ENCODE measurements at places on chromosomes 2 and 18.

DNA sequence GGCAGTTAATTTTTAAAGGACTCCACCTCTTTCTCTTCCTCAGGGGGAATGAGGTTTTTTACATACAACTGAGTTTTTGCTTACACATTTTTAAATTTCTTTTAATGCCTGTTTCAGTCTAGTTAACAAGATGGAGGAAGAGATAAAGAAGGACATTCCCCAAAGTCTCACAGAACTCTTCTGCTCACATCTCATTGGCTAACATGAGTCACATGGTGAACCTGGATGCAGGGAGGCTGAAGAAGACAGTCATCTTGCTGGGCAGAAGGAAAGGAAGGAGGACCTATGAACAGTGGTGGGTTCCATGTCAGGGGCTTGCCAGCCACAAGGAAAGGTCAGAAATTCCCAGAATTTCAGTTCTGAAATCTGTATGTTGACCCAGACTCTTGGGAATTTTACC, 10.4 kb upstream of the ST8SIA5 start:
- no peak for DNase-seq

GRCh38 chr2:10619643-10620042, 70.1 kb downstream of the NOL10 start:
- no peak for DNase-seq

DNA sequence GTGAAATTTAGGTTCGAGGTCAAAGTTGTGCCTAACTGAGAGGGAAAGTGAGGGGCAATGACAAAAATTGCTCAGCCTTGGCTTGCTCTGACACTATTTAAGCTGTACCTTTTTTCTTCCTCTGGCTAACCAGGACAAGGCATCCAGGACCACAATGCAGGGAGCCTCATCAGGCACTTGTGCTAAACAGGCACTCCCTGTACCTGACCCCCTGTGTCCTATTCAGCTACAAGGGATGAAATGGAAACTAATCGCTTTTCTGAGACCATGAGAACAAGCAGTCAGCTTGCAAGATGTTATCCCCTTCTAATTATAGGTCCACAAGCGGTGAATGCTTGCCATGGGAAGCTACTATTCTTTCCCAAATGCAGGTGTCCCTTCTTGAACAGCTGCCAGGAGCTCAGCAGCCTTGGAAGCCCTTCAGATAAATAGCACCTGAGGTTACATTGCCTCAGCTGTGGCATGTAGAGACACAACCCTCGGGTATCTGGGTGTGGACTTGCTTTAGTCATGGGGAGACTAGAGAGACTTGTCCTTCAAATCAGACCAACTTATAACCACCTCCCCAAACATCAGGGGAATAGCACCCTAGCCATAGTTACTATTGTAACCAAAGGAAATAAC, 19.1 kb upstream of the ITGA6 start:
- DNase-seq, result no peak

DNA sequence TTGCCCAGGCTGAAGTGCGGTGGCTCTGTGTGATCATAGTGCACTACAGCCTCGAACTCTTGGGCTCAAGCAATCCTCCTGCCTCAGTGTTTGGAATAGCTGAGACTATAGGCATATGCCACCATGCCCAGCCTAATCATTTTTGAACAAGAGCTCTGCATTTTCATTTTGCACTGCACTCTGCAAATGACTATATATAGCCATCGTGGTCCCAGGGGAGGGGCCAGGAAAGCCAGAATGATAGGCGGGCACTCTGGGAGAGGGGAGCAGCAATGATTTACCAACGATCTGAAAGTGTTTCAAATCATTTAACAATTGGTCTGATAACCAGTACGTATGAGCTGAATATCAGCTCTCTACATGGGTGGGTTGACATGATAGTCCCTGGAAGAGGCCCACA, 22.3 kb upstream of the ST3GAL5 start:
- DNase-seq, result no peak

DNA sequence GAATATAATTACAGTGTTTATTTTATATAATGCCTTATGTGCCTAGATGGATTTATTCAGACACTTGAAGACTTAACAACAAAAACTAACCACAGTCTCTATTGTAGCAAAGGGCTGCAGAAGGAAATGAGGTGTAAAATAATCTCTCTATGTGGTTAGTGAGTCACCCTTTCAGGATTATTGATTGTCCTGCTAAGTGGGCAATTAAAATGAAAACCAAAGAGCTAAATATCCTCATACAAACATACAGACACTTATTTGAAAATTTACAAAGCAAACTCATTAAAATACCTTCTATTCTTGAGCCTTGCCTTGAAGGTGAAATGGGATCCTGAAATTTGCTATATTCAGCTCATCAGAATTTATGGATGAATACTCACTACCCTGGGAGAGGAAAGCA, 27.7 kb upstream of the DCC start:
- no peak for DNase-seq

- DNase-seq, result no peak
Observed at GRCh38 chr2:241118737-241119505, 16.8 kb upstream of the MTERF4 start.

DNA sequence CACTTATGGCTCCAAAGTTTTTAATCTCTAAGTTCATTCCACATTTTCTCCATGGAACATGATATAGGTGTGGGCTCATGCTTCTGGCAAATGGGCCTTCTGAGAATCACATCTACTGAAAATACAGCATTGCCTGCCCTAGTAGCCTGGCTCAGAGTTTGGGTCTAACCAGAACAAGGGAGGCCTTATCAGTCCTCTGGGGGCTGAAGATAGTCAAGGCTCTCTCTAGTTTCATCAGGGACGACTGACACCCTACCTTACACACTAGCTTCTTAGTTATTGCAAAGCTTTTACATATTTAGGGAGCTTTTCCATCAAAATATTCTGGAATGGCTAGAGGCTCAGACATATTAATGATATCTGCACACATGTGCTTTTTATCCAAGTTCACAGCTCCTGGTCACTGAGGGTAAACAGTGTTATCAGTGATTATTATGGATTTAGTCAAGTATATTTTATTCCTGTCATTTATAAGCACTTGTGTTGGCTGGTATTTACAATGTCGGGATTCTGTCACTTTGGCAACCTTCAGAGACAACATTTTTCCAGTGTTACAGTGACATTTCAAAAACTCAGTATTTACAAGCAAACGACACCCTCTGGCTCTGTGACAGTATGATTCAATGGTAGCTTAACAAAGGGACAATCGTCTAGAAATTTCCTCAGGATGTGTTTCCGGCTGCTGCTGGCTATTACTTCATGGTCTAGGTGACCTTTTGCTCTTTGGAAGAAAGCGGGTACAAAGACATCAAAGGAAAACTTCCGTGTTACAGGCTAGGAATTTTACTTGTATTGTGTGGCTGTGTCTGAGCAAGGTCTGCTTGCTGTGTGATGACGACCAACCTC, 200.6 kb downstream of the TCF4 start:
- DNase-seq, result no peak

- DNase-seq, result no peak
Observed at GRCh38 chr2:24015562-24016375, 5.9 kb downstream of the MFSD2B start.

DNA sequence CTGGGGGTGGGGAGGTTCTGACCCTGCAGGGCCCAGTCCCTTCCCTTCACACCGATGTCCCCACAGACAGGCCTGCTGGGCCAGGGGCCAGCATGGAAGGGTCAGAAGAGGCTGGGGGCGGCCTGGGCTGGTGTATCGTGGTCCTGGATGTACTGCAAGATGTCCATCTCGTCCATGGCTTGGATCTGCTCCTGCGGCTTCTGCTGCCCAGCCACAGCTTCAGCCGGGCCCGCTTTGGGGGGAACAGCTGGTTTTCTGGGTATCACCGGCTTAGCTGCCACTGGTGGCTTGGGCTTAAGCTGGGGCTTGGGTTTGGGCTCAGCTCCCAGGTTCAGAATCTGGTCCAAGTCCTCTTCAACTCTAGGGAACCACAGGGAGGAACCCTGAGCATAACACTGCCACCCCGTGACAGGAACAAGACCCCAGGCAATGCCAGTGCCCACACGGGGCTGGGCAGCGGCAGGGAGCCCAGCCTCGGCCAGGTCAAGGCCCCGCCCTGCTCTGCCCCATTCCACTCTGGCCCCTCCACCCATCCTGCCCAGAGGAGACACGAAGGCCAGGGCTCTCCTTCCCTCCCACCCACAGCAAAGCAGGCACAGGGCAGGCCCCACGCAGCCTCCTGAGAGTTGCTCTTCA, 31.9 kb downstream of the HS1BP3 start:
- DNase-seq, result no peak

- DNase-seq, result no peak
Observed at GRCh38 chr2:50624506-50624905, 407.4 kb downstream of the NRXN1 start.

DNA sequence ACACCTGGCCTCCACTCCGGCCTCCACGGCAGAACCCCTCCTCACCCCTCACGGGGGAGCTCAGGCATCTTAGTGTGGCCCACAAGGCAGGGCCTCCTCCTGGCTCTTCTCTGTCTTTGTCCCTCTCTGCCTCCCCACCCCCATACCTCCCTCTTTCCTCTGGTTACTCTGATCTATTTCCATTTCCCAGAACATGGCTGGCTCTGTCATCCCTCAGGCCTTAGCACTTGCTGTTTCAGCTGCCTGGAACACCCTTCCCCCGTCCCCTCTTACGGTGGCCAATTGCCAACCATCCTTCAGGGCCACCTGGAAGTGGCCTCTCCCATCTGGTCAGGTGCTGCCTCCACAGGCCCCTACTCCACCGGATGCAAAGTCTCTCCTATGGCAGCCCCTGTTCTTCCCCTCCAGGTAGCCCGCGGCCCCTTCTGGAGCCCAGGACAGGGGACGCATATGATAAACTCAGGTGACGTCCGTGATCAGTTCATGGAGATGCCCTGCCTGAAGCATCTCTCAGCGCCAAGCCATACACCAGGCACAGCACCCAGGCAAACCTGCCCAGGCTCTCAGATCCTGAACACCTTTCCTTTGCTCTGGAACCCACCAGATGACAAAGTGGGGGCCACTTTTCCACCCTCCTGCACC, 3.6 kb upstream of the ECEL1 start:
- no peak for DNase-seq

DNA sequence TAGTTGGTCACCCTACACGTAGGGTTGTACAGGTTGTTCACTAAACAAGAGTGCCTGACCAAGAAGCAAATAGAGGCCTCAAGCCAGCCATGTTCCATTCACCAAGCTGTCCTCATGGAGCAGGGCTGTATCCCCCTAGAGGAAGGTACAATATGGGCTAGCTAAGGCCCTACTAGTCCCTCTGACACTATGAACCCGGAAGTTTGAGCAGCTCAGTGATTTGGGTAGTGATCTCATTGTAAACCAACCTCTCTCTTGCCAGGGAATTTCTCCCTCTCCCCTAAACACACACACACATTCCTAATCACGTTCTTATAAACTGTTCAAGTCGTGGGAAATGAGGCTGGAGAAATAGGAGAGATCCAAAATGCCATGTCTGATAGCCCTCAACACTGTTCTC, 6.7 kb upstream of the CYS1 start:
- DNase-seq, result no peak

DNA sequence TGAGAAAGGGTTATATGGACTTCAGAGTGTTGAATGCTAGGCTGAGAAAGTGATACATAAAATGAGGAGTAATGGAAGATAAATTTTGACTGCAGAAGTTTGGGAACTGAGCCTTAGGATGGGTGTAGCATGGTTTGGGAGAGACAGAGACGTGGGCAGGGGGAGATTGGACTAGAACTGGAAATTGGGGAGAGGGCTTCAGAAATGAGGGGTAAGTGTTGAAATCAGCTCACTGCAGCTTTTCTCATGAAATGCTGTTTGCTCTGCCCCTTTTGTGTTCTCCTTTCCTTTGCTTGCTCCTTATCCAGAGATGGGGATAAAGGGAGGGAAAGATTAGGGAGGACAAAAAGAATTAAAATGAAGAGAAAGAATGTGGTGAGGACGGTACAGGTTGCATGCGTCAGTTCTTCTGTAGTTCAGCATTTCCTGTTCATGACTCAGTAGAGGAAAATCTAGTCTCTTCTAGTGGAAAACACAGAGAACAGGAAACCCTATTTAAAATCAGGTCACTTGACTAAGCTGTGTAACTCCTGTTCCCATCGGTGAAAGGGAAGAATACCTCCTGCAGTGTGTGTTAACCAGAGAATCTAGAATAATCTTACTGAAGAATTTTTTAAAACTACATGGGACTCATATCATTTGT, 105.6 kb downstream of the CRIM1 start:
- DNase-seq, result peak; percentile 64
